Stimulated activated CD8-positive, alpha-beta memory T cell treated with anti-CD3 and anti-CD28 coated beads, Interleukin-2, amount 100 ng/mL, for 1 hour (primary cell): ENCODE measurements at places on chromosomes 2 and 18.
A peak's percentile ranks its signal among the peaks of the same experiment; 100 is the strongest.

- DNase-seq: no peak
Observed at GRCh38 chr2:59389240-59389639, 1148.1 kb upstream of the FANCL start.

- no peak for DNase-seq
Observed at GRCh38 chr2:35220461-35220860, 1135.1 kb upstream of the CRIM1 start.

DNA sequence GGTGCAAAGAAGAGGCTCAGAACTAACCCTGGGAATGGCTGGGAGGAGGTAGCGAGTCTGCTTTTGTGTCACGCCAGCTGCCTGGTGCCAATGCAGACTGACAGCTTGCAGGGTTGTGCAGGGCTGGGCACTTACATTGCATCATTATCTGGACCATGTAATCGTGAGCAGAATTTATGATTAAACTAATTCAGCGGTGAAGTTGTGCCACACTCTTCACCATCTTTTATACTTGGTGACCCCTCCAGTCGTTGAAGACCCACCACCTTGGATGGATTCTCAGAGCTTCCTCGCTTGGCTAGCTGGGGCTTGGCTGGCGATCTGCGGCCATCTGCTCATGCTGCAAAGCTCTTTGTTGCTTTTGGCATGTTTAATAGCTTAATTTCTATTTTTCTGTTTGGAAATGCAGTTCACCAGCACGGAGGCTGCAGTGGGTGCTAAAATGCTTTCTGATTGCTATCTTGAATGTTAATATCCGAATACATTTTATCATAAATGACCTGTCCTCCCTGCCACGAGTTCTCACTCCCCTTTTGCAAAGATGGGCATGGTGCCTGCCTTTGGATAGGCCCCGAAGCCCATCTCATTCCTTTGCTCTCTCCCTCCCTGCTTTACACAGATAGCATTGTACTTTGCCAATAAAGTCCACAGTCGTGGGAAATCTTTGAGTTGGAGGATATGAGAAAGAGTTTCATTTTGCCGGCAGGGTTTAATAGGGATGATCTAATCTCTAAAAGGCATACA, 188.2 kb downstream of the PRKCE start:
- no peak for DNase-seq

DNA sequence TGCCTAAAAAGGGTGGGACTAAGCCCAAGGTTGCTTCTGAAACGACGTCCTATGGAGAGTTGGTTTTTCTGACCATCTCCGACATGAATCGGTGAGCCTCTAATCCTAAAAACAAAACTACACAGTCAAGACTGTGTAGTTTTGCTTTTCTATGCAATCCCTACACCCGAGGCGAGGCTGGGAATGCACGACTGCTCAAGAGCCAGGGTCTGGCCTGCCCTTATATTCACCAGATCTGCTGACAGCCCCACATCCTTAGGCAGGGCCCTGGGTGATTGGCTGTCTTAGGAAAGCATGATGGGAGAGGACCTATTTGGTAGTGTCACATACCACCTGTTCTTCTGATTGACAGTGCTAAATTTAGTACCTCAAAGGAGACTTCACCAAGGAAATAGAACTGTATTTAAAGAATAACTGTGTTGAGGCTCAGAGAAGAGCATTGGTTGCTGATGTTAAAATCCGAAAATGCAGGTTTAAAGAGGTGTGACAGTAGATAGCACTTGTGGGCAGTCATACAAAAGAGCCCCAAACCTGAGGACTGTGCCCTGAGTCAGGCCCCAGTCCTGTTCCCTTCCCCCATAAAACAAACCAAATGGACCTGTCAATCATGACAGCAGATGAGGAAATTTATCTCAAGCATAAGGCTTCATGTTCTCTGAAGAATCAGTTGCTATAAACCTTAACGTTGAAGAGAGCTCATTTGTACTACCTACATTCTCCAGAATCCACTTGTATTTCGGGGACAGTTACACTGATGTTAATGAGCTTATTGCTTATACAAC, at the start of gene TTN:
Gene TTN, minus strand, starts transcription at position 197 of the 782 bp plus-strand sequence. CDS start 2,781 bp downstream, outside the sequence.
- no peak for DNase-seq

- DNase-seq: no peak
Observed at GRCh38 chr2:215796140-215796855, 217.1 kb downstream of the MREG start.

DNA sequence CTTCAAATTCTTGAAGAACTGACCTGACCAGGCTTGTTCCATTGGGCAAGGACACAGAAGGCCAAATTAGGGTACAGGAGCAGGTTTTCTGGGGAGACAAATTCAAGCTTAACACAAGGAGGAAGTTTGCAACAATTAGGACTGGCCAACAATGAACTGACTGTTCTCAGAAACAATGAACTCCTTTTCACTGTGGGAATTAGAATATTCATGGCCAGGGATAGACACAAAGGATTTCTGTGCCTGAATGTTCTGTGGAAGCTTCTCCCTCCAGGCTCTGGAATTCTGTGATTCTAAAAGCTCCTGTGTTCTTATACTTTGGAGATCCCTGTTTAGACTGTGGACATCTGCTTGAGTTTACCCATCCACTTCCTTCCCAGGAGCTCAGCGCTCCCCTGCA, 15.2 kb downstream of the SMYD1 start:
- no peak for DNase-seq

GRCh38 chr2:68917034-68917718, 35.5 kb downstream of the GKN2 start:
- no peak for DNase-seq

DNA sequence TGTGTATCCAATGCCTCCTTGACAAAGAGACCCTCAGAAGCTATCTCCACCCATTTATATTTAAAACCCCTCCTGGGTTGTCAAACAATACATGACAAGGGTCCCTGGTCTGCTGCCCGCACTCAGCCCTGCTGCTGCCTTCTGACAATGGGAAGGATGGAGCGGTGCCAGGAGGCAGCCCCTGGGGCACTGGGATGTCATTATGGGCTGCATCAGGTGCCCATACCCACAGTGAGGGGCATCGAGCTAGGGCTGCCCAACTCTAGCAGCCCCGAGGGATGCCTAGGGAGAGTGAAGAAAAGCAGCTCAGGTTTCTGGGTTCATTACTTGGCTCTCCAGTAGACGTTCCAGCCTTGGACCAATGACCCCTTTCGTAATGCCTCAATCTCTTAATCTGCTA, 301.7 kb downstream of the ALK start:
- DNase-seq: no peak

DNA sequence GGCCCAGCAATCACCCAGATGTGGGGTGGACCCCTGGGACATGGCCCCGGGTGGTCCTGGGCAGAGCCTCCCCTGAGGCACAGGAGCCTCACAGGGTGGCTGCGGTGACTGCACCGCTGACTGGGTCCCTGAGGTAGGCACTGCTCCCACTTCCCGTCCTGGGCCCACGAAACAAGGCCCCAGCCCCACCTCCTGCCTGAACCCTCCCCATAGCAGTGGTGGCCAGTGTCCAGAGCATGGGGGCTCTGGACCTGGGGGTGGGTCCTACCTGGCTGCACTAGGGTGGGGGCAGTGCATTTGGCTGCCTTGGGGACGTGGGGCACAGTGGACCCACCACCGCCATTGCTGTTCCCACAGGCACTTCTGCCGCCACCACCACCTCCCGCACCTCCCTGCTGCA, 39.4 kb downstream of the TDRD15 start:
- DNase-seq: no peak

- no peak for DNase-seq
Observed at GRCh38 chr2:114699423-114699944, 257.0 kb downstream of the DPP10 start.

DNA sequence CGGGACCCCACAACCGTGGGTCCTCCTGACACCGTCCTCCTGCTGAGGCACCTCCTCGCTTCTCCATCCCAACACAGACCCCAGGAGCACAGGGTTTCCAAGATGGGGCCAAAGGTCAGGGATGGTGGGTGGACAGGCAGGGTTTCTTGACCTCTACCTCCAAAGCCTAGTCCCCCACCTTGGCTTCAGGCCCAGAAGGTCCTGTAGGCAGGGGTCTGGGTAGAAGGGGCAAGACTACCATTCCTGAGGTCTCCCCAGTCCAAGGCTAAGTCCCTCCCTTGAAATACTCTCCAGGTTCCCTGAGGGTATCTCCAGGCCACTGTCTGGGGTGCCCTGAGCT, 7.1 kb downstream of the CYP26B1 start:
- DNase-seq: no peak

GRCh38 chr18:905307-905947, 756 bp downstream of the ADCYAP1 start:
- DNase-seq: no peak

- DNase-seq: no peak
Observed at GRCh38 chr2:153912798-153913396, 41.2 kb downstream of the GALNT13 start.

- DNase-seq: no peak
Observed at GRCh38 chr2:163556511-163556910, 179.3 kb downstream of the FIGN start.

- DNase-seq: peak; percentile 11
Observed at GRCh38 chr2:74441690-74442482, at the start of gene RTKN. Gene RTKN (minus strand): TSS chr2:74441937. CDS start chr2:74441816, 121 bp downstream.

- no peak for DNase-seq
Observed at GRCh38 chr2:105409717-105410116, 10.9 kb upstream of the FHL2 start.

GRCh38 chr2:219968685-219969345, 341.4 kb downstream of the SLC4A3 start:
- no peak for DNase-seq

DNA sequence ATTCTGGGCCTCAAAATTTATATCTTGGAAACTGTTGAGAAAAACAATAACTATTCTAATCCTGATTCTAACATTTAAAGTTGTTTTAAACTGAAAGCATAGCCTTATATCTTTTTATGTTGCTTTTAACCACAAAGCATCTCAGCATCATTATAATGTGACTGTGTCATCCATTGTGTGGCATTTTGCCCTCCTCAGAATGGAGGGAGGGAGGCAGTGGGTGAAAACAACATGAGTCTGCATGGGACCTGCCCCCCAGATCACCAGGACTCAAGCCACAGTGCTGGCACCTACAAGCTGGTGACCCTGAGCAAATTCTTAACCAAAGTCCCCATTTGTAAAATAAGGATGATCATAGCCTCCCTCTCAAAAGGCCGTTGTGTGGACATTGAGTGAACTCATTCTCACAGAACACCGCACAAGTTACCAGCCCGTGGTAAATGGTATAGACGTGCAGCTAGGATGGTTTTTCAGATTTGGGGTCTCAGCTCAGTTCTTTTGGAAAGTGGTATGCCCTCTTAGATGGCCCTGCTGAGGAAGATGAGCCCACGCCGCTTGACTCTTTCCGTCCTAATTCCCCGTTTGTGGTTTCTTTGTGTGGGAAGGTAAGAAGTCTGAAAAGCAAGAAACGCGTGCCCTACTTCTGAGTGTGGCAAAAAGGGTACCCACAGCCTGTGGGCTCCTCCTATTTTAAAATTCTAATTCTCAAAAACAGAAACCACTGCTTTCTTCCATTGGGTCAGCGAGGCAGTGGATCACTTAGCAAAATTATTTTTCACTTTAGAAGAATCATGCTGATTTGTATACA, 305.0 kb upstream of the ID2 start:
- DNase-seq: no peak

- DNase-seq: no peak
Observed at GRCh38 chr2:104746858-104747257, 107.1 kb upstream of the POU3F3 start.

DNA sequence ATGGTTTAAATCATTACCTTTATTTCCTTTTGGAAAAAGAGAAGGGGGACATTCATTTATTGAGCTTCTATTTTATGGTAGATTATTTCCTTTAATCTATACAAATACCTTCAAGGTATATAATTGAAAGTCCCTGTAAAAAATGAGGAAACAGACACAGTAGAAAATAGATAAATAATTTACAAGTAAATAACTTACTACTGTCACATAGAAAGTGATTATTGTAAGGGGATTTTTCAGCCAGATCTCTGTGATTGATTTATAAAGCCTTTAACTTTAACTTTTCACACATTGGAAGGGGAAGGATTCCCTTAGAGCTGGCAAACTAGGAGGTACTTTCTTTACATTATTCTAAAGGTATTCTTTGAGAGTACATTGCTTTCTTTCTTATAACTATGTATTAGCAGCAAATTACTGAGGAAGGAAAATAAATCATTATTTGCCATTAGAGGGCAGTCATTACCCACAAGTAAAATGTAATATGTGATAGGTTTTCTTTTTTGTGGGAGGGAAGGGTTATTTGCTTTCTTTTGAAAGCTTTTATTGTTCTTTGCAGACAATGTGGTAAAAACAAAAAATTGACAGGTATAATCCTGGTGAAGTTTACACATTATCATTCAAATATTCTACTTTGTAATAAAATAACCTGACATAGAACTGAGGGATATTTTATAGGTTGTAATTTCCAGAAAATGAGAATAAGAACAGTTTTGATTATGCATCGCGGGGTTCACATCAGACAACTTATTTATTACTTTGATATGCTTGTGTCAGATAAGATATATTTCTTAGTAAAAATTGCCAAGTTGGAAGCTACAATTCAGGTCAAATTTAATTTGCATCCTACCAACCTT, 24.8 kb upstream of the RPE start:
- DNase-seq: no peak
